Diencephalon (tissue), 1 donor: ENCODE measurements at places on chromosomes 5 and 9. TPM values are rescaled to one million over a fixed set of nuclear protein-coding genes. Genes with fewer than 3 reads are reported as not detected.

Gene F2RL1
- 3.0 TPM for total RNA-seq

Gene HTR4
- total RNA-seq = 5.5 TPM

Gene CER1
- 0.69 TPM for total RNA-seq

Gene DNAI1
- 4.4 TPM for total RNA-seq

Gene IFNB1
- not detected for total RNA-seq

Gene PCDHGA7
- total RNA-seq = 7.6 TPM

Gene PCDHA9
- 11.3 TPM for total RNA-seq

Gene HSPB3
- total RNA-seq = not detected

Gene CDH9
- total RNA-seq = 57.4 TPM

Gene PTCH1
- total RNA-seq = 20.5 TPM
